Activated CD4-positive, alpha-beta T cell treated with anti-CD3 and anti-CD28 coated beads, Interleukin-2, amount 50 U/mL, for 24 hours (primary cell): ENCODE measurements at places on chromosomes 2 and 18.

- peak; percentile 26 for DNase-seq
Measured at GRCh38 chr2:24491542-24492420, 727 bp downstream of the NCOA1 start.

DNA sequence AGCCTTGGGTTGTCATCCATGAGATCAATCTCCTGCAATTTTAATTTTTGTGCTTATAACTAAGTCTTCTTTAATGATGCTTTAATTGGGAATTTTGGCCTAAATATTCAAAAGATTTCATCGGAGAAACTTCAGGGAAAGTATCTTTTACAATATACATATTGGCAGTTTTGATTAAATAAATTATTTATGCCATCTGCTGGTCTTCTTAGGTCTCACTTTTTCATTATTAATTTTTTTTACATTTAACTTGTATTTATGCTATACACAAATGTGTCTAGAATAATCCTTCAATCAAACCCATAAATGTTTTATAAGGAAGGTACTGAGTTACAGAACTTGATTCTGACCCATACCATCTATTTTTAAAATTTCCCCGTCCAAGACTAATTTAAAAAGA lies 95.1 kb upstream of the XPO1 start:
- DNase-seq: no peak

DNA sequence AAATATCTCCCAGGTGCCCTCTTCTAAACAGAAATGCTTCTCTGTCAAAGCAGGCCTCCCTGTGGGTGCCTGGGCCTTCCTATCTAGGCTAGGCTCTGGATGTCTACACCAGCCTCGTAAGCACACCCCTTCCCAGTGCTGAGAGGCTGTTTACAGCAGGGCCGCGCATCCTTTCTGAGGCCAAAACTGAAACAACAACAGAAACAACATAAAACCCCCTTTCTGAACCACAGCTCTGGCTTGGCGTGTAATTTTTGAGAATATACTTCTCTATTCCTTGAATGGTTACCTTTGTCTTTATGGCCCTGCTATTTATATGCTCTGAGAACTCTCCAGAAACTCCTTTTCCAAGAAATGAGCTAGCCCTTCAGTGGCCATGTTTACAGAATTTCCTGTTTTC lies 118.4 kb downstream of the BCL2L11 start:
- no peak for DNase-seq

DNA sequence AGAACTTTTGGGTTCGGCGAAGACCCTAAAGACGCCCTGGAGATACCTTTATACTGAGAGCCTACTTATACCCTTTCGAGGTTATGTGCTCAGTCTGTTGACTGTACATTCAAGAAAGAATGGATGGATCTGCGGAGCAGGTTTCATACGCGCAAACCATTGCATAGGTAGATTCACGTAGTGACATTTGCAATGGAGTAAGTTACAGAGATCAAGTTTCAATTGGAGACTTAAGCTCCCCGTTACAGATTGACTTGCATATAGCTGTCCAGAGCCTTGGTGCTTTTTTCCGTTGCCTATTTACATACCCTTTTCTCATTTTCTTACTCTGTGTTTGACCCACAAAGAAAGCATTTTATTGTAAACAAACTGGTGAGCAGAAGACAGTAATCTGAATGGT lies 923 bp downstream of the PSMD1 start:
- DNase-seq: no peak
